ENCODE measurements at places on chromosomes 5 and 9.

GRCh38 chr9:71144495-71144894 lies 23.1 kb upstream of the TRPM3 start:
- no peak for DNase-seq

- DNase-seq, result no peak
Observed at GRCh38 chr5:64854855-64855254, 86.1 kb downstream of the CWC27 start.

GRCh38 chr5:94540856-94541494 lies 77.4 kb downstream of the KIAA0825 start:
- DNase-seq, result no peak

DNA sequence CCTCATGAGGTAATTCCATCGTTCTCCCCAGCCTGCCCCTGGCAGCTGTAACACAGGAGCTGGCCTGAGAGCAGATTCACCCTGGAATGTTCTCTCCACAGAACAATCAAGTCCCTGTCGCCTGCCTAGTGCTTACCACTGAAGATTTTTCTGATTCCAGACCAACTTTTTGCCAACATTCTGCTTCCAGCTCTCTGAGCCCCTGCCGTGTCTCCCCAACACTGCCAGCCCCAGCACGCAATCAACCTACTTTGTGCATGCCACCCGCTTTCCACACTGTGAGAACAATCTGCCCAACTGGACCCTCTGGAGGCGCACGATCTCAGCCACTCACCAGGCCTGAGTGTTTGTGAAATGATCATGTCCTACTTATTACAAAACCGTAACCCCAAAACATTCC lies 62.6 kb downstream of the PSMB7 start:
- no peak for DNase-seq

DNA sequence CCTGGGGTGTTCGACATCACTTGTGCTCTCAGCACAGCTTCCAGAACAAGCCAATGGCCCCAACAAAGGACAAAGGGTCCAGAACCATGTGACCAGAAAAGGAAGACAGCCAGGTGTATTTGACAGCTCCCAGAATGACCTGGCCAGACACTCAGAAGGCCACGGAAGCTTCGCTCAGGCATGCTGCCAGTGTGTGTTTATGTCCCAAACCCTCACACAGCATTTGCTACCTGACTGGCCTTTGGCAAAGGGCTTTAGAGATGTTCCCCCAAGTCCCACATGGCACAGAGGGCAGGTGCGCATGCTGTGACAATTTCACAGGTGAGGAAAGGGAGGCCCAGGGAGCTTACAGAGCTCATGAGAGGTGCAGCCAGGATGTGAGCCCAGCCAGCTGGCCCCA lies 39.5 kb downstream of the MED10 start:
- no peak for DNase-seq

Measured in H1 (cell line).